BE2C (cell line): ENCODE measurements at places on chromosomes 13 and 19.

GRCh38 chr19:58325311-58326022, 1.3 kb upstream of the ZSCAN22 start:
- no peak for DNase-seq

DNA sequence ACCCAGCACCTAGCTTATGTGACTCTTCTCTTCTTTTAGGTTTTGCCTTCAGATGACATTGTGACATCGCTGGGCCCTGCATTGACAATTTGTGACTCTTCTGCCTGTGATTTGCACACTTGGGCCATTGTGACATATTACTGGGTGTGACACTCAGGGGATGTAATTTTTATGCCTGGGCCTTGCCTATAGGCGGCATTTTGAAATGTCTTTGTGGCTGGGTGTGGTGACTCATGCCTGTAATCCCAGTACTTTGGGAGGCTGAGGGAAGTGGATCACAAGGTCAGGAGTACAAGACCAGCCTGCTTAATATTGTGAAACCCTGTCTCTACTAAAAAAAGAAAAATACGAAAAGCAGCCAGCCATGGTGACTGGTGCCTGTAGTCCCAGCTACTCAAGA, 28.4 kb upstream of the ZNF681 start:
- no peak for DNase-seq

DNA sequence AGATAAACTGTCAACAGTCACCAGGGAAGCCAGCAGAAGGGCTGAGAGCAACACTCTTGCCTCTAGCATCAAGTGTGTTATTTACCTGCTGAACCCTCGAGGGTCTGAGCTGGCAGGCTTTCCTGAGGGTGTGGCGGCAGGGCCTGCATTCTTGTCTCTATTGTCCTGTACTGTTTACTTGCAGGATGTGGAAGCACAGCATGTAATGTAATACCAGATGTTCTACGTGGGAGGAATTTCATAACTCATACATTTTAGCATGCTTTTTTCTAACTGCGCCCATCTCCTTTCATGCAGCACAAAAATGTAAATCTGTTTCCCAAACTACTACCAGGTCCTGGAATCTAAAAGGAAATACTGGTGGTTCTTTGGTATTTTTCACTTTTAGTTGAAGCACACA, 153.1 kb downstream of the RGCC start:
- DNase-seq, result no peak

- DNase-seq, result no peak
Observed at GRCh38 chr13:36142735-36143134, 11.6 kb upstream of the DCLK1 start.

DNA sequence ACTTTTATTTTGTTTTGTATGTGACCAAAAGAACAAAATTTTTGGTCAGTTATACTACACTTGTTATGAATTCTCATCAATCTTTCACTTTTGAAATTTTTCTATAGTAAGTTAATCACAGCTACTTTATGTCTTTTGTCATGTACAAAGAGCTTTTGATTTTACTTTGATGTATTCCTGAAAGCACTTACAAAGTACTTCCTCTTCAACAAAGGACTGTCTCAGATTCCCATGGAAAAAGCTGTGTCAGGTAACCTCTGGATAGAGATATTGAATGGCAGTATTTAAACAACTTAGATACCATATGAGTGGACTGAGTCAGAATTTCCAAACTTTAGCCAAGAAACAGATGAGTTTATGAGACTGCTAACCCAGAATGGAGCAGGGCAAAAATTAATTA, 689.3 kb upstream of the ATXN8OS start:
- DNase-seq, result no peak

DNA sequence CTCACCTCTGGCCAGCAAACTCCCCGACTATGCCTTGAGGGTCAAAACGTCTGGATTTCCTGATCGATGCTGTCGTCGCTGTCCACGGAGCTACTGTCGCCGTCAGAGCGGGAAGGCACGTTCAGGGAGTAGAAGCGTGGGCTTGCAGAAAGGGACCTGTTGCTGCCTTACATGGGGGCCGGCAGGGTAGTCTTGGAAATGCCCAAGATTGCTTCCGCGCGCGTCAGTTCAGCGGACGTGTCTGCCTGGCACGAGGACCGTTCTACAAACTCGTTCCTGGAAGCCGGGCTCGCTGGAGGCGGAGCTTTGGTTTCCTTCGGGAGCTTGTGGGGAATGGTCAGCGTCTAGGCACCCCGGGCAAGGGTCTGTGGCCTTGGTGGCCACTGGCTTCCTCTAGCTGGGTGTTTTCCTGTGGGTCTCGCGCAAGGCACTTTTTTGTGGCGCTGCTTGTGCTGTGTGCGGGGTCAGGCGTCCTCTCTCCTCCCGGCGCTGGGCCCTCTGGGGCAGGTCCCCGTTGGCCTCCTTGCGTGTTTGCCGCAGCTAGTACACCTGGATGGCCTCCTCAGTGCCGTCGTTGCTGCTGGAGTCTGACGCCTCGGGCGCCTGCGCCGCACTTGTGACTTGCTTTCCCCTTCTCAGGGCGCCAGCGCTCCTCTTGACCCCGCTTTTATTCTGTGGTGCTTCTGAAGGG, 15.4 kb downstream of the RB1 start:
- no peak for DNase-seq

DNA sequence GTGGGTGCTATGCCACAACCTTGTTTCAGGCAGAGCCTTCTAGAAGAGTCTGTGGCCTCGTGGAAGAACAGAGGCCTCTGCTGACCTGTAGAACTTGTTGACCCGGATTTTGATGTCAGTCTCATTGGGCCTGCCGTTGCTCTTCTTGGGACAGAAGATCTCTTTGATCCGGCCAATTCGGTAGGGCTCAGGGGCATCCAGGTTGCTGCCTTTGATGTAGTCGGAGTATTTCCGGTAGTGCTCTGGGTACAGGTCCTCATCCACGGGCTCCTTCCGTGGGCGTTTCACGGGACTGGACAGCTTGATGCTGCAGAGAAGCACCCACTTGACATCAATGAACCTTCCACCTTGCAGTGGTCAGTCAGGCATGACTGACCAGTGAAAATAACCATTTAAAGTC, 24.0 kb upstream of the EIF3G start:
- DNase-seq, result no peak

DNA sequence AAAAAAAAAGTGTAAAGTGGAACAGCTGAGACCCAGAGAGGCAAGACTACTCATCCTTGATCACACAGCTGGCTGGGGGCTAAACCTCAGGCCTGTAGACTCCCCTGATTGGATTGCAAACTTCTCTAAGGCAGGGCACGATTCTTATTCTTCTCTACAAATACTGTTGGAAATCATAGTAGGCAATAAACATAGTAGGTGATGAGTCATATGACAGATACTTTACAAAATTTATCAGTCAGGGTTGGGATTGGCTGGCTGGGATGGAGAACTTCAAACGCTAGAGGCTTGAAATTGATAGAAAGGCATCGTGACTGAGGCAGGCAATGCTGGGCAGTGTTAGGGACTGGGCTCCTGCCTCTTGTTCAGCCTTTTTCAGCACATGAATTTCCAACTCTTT, 5.9 kb upstream of the MATK start:
- DNase-seq, result no peak

DNA sequence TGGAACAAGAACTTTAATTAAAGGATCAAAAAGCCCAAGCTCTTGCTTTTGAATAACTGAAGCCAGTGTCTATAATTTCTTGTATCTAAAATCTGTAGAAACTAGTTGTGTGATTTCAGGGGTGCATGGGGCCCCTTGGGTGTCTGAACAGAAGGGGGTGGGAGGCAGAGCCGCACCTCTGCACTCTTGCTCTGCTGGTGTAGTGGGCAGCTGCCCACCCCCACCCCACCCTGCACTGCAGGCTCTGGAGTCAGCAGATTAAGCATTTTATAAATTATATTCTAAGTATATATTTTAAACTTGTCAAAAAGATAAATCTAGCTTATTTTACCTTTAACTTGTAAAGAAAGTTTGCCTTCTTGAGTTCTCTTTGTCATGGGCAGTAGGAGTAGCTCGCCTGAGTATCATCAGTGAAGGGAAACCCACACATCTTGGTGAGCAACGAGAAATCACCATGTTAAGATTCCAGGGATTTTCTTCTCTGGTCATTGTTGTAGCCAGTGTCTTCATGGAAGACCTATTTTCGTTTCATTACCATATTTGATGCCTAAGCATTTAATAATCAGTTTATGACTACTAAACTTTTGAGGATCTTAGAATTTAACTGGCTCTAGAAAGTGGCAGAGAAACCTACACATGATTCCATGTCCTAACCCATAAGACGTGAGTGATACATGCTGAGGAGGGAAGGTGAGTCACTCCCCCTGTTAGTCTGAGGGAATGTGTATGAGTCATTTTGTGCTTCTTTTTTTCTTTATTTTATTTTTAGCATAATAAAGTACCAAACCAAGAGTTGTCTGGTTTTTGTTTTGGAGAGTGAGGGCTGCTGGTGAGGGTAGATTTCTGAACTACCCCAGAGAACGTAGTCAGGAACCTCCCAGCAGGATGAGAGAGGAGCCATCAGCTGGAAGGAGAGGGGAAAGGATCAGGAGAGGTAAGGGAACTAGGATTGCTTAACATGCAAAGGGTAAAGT, 7.7 kb downstream of the UBE2L5 start:
- no peak for DNase-seq

DNA sequence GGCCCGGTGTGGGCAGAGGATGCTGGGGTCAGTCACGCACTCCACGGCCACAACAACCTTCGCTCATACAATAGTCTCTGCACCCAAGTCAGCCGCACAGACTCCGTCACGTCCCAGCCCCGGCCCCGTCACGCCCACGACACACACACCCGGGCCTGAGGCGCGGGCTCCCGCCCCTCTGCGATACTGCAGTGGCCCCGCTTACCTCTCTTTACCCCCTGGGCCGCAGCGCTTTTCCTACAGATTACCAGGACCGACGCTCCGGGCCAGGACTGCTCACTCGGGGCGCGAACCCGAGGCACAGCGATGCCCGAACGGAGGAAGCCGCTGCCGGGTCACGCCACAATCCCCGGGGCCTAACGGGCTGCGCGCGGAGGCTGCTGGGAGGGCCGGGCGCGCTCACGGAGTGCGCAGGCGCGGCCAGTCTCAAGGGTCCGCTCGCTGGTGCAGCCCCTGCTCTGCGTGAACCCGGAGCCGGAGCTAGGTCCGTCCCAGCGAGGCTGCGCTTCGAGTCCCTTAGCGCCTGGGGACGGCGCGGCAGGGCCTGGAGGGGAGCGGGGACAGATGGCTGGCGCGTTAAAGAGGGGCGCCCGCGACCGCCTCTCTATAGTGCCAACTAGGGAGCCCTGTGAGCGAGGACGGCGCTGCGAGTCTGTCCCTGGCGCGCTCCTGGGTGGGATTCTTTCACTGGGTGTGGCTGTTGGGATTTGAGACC, at the start of gene ZFP82:
ZFP82 (minus strand) TSS at position 358 of the 715 bp plus-strand sequence. CDS start 8,855 bp downstream, outside the sequence.
- peak; percentile 91 for DNase-seq

GRCh38 chr13:113356596-113356995, 7.3 kb downstream of the GRTP1 start:
- no peak for DNase-seq

DNA sequence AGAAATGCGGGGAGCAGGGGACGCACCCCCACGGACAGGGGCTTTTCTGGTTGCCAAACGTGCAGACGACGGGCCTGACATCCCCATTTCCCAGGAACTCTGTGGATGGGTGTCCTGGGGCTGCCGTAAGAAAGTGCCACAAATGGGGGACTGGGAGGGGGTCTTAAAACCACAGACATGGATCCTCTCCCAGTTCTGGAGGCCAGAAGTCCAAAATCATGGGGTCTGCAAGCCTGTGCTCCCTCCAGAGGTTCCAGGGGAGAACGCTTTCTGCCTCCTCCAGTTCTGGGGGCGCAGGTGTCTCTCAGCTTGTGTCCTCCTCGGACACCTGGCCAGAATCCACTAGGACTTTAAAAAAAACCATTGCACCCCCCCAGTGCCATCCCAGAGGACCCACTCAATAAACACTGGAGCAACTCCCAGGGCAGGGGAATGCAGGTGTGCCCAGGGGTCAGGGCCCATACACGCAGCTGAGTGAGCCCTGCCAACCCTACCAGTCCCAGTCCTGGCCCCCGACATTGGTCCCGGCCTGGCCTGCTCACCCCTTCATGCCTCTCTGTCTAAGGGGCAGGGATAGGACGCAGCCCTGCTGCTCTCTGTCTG, 103.9 kb downstream of the GADD45B start:
- DNase-seq, result no peak

DNA sequence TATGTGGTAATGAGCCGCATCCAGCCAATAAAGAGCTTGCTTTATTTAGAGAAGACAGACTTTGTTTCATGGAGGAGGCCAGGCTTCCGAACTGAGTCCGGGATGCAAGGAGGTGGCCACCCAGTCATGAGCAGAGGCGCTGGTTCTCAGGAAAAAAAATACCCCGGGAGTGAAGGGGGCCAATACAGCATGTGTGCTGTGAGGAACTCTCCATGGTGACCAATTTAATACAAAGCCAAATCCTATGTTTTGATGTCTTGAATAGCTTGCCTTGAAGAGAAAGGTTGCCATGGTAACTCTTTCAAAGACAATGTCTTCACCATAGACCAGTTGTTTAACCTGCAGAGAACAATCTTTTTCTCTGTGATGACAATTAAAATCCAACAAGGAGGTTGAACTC, 43.4 kb upstream of the PDCD5 start:
- no peak for DNase-seq

GRCh38 chr19:32201211-32201610, 144.2 kb upstream of the ZNF507 start:
- DNase-seq, result no peak

GRCh38 chr13:48874165-48874564, 101.5 kb upstream of the FNDC3A start:
- no peak for DNase-seq

DNA sequence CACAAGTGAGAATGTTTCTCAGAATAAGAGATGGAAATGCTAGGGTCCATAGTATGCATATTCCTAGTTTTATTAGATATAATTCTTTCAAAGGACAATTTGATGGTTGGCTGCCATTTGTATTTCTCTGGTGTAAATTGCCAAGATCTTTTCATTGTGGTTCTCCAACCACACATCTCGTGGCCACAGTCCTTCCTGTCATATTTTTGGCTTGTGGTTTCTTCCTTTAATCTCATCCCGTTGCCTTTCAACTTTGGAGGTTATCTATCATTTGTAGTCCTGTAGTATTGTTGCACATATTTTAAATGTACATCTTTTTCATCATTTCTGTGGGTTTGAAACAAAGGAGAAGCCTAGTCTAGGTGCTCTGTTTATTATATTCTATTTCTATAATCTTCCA, 61.2 kb downstream of the WASF3 start:
- no peak for DNase-seq

- no peak for DNase-seq
Observed at GRCh38 chr19:1840541-1841115, 7.7 kb downstream of the REXO1 start.

DNA sequence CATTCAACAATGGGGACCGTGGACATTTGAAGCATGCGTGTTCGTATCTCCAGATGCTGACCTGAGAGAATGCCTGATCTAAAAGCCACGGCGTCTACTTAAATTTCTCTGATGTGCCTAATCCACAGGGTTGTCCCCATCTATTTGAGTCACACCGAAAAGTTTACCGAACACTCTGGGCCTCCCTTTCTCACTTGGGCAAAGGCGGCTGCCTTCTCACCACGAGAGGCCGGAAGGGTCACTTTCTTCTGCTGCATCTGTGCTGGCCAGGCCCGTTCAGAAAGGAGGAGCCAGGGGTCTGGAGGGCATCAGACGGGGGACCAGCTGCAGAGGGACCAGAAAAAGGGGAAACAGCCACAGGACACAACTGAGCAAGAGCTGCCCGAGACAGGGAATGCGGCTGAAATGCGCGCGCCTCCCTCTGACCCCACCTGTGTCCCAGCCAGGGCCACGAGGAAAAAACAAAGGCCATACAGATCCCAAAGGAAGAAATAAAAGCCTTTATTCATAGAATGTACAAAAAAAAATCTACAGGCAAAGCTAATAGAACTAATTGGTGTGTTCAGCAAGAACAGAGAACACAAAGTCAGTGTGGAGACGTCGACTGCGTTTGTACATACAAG, 71.3 kb upstream of the C13orf46 start:
- DNase-seq, result no peak
